SJSA1 (cell line): ENCODE measurements at places on chromosomes 6 and 20. TPM values are rescaled to one million over a fixed set of nuclear protein-coding genes. Genes with fewer than 3 reads are reported as not detected.

DNA sequence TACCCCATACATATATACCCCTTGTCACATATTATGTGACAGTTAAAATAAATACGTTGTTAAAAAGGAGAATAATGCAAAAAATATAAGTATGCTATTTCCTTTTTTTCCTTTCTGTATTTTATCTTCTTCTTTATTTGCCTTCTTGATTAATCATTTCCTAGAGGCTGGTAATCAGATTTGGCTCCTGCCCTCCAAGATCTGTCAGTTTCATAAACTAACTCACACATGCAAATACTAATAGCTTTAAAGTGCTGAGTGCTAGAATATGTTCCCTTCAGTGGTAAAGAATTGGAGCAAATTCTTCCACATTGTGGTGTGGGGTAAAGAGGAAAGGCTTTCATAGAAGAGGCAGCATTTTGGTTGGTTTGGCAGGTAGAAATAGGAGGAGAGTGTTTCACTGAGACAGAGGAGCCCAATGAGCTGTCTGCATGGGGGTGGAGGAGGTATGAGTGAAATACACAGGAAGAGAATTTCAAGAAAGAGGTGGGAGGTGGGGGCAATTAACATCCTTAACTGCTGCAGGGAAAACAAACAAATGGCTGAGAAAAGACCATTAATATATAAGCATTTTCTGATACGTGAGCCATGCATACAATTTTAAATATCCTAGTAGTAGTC is 523.9 kb downstream of the BMP2 start:
- no peak for DNase-seq

MCCD1 gene
- total RNA-seq: not detected in 2 replicates

DNA sequence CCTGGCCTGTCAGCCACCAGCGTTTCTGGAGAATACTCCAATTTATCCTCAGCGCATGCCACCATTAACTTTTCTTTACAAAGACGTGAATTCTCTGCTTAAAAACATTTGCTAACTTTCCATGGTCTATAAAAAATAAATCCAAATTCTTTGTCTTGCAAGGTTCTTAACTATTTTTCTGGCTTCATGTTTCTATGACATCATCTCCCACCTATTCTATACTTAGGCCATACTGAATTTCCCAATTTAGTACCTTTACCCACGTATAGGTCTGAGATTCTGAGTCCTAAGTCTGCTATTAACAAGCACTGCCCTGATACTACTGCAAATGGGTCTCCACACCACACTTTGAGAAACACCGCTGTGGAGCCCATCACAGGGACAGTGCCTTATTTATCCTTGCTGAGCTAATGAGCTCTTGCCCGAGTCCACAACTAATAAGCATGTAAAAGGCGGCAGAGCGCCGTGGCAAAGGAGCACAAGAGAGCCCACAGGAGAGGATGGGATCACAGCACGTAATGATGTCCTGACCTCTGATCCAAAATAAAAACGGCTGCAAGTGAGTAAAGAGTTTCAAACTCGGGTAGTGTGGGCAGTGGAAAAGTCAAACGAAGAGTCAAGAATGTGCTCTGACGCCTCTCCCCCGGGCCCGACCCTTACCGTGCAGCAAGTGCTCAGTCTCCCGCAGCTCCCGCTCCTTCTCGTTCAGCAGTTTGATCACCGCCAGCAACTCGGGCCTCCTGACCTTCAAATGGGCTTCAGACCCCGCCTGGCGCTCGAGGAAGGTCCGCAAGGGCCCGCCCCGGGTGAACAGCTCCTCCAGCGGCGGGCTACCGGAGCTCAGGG is 519 bp downstream of the MTRF1L start:
- no peak for DNase-seq

GRCh38 chr6:71287038-71287437 is 1.6 kb upstream of the OGFRL1 start:
- DNase-seq: no peak

DNA sequence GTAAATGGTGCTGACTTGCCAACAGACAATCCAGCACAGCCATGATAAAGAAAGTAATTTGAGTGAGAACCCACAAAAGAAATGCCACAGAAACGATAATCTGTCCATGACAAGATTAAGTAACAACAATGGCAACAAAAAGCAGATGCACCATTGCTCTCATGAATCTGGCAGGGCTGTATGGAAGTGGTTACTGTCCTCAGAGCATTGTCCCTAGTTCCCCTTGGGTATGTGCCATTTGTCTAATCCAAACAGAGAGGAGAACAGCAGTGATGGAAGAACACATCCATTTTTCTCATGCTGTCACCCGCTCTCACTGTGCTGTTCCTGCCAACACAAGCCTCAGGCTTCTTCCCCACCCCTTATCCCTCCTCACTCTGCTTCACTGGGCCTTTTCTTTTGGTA is 65.8 kb downstream of the REV3L start:
- DNase-seq: no peak

GRCh38 chr6:148328876-148329555 is 13.6 kb upstream of the SASH1 start:
- no peak for DNase-seq

DHX16 gene
- total RNA-seq: 59.5 and 86.3 TPM in 2 replicates

ZFP57 gene
- not detected in 2 replicates for total RNA-seq

DNA sequence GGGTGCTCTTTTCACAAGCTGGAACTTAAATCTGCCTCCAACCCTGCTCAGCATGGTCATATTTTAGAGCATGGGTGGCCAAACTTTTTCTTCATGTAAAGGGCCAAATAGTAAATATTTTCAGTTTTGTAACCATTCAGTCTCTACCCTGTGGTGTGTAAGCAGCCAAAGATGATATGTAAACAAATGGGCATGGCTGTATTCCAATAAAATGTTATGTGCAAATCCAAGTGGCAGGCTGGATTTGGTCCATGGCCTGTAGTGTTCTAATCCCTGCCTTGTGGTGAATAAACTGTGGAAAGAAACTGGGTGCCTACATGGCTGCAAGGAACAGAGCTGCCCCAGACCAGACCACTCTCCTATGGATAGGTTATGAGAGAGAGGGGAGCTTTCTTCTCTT is 32.7 kb downstream of the OGFRL1 start:
- peak; percentile 15 for DNase-seq

DNA sequence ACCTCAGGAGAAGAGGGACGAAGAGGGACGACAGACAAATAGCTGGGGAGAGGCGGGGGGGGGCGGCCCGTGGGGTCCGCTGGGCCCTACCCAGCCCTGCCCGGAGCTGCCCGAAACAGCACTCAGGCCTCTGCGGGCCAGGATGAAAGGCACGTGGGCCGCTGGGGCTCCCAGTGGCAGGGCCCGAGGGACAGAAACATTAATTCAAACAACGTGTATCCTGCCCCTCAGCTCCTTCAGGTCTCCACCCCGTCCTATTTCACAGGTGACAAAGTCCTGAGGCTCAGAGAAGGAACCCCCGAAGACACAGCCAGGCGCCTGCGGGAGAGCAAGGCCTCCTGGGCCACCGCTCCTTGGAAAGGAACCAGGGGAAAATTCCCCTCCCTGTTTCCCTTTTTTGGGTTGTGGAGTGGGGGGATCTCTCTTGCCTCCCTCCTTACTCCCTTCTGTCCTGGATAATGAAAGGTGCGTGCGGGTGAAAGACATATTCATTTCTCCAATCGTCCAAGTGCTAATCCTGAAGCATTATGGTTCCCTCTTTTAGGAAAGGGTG is 93.3 kb downstream of the RNASET2 start:
- DNase-seq: no peak

- no peak for DNase-seq
Observed at GRCh38 chr6:31614684-31615578, at the start of gene AIF1. AIF1 (plus strand) TSS chr6:31615234; CDS start chr6:31615330, 96 bp downstream.

CD93 gene
- not detected in 2 replicates for total RNA-seq

SMPDL3A gene
- total RNA-seq: 0.60 and 2.1 TPM in 2 replicates

LAMA2 gene
- 2.1 and 3.3 TPM in 2 replicates for total RNA-seq

DNA sequence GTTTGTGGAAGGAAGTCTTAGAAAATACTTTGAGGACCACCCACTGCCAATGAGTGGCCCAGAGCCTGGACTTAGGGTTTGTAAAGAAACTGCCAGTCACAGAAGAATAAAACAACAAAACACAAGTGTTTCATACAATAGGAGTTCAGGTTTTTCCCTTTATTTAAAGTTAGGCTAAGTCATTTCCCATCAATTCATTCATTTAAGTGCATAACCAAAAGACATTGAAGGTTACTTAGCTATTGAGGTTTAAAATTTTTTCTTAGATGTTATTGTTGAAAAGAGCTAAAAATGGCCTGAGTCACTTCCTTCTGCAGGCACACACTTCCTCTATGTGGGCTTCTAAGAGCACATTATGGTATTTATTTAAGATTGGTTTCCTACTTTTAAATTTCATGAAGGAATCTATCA is 54.2 kb downstream of the ARMC2 start:
- peak; percentile 59 for DNase-seq

BIRC7 gene
- total RNA-seq: not detected in 2 replicates

DNA sequence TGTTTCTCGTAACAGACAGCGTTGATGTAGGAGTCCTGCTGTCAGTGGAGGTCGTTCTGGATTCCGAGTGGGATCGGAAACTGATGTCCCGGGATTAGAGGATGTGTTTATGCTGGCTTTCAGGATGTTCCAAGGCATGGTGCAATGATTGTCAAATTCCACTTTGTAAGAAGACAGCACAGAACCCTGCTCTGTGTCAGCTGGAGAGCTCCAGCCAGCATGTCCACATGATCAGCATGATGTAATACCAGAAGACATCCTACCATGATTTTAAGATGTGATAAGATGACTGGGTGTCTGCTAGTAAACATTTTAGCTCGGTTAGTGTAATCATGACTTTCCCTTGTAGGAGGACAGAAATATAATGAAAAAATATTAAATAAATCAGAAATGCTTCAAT is 20.3 kb downstream of the ENPP1 start:
- DNase-seq: no peak

DNA sequence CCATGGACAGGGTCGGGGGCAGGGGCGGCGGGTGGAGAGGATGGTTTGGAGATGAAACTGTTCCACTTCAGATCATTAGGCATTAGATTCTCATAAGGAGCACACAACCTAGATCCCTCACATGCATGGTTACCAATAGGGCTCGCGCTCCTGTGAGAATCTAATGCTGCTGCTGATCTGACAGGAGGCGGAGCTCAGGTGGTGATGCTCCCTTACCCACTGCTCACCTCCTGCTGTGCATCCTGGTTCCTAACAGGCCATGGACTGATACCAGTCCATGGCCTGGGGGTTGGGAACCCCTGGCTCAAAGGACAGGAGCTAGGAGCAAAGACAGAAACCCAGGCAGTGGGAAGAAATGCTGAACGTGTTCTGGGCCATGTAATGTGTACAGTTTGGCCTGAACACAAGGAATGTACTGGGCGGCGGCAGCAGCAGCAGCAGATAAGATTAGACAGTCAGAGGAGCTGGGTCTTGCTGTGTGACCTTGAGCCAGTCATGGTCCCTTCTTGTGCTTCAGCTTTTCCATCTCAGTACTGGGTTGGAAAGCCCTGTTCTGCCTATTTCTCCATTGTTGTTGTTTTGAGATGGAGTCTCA is 4.7 kb upstream of the SPAG4 start:
- no peak for DNase-seq

EYS gene
- not detected in 2 replicates for total RNA-seq

GRCh38 chr6:130513770-130514169 is 148.0 kb downstream of the TMEM200A start:
- peak; percentile 77 for DNase-seq

- DNase-seq: no peak
Observed at GRCh38 chr6:79841577-79842375, 105.6 kb downstream of the ELOVL4 start.

- DNase-seq: no peak
Observed at GRCh38 chr6:17945111-17945510, 42.3 kb downstream of the KIF13A start.

PCSK2 gene
- total RNA-seq: not detected in 2 replicates

DNA sequence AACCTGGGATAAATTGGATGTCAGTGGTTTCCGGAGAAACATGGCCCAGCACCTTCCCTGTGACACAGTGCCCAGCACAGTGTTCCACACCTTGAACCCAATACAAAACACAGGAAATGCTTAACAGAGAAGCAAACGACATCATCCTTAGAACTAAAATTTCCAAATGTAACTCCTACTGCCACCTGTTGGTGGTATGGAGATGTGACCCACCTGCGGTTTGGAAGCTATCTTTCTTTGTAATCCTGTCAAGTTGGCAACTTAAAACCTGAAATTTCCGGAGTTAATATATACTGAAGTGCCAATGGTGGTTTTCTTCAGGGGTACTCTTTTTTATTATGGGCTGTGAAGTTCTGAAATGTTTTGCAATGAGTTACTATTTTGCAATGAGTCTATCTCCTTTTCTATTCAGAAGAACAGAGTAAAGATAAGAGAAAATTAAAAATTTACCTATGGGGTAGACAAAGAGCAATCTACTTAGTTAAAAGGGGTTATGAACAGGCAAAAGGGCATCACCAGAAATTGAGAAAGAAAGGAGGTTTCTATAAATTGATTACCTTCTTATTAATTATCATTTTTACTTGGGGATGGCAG is 658.8 kb downstream of the PTPRT start:
- no peak for DNase-seq

CD40 gene
- 0.05 TPM in 1 of 2 replicates, not detected in the other for total RNA-seq

- no peak for DNase-seq
Observed at GRCh38 chr6:134752445-134752844, 197.5 kb downstream of the ALDH8A1 start.

TSPO2 gene
- total RNA-seq: not detected in 2 replicates

GRCh38 chr6:152112491-152113261 is 305.2 kb downstream of the ESR1 start:
- DNase-seq: no peak

- no peak for DNase-seq
Observed at GRCh38 chr6:15841937-15842726, 179.3 kb upstream of the DTNBP1 start.

GRCh38 chr6:79764747-79765146 is 133.6 kb downstream of the SH3BGRL2 start:
- no peak for DNase-seq

CYP39A1 gene
- total RNA-seq: 1.6 and 2.1 TPM in 2 replicates

- DNase-seq: no peak
Observed at GRCh38 chr6:26468829-26469228, 11.1 kb downstream of the BTN2A1 start.

COL21A1 gene
- 5.0 and 12.6 TPM in 2 replicates for total RNA-seq

ARFGEF3 gene
- total RNA-seq: not detected in 2 replicates

GRCh38 chr6:26646074-26646473 is 13.5 kb downstream of the ZNF322 start:
- DNase-seq: no peak

ACTL10 gene
- total RNA-seq: not detected in 2 replicates

GRCh38 chr20:45670139-45670538 is at the start of gene WFDC11:
WFDC11 (minus strand) TSS chr20:45670239; CDS start chr20:45650600, 19,639 bp downstream.
- no peak for DNase-seq

TGM2 gene
- 32.2 and 34.9 TPM in 2 replicates for total RNA-seq

MEP1A gene
- 0.08 and 1.0 TPM in 2 replicates for total RNA-seq
